ENCODE measurements at places on chromosomes 2 and 18.

GRCh38 chr2:165601928-165602521, 132.5 kb downstream of the CSRNP3 start:
- DNase-seq: peak; percentile 59

GRCh38 chr2:192194265-192194865, 368 bp downstream of the TMEFF2 start:
- peak; percentile 22 for DNase-seq

DNA sequence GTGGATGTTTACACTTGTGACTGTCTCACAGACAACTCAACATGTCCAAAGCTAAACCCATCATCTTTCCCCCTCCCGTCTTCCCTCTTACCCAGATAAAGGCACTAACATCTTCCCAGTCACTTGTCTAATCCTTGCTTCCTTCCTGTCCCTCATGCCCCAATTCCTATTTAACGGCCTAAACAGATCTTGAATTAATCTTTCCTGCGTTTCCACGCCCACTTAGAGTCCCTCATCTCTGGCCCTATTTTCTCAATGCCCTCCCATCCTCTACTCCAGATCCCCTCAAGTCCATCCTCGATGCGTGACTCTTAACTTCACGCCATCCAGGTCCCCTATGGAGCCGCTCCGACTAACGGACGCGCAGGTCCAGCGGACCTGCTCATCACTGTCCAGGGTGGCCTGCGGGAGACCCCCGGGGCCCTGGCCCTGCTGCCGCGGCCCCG, 682 bp upstream of the SCLY start:
- DNase-seq: no peak

- no peak for DNase-seq
Observed at GRCh38 chr2:71082402-71083252, 14.2 kb downstream of the NAGK start.

- no peak for DNase-seq
Observed at GRCh38 chr2:109635426-109636304, 21.5 kb downstream of the SOWAHC start.

- no peak for DNase-seq
Observed at GRCh38 chr18:3450799-3451182, 819 bp downstream of the TGIF1 start.

- no peak for DNase-seq
Observed at GRCh38 chr2:174870787-174871186, 106.5 kb upstream of the CHRNA1 start.

- peak; percentile 80 for DNase-seq
Observed at GRCh38 chr2:200302940-200303727, 3.4 kb upstream of the SPATS2L start.

GRCh38 chr2:232058931-232059330, 97.4 kb downstream of the DIS3L2 start:
- DNase-seq: no peak

DNA sequence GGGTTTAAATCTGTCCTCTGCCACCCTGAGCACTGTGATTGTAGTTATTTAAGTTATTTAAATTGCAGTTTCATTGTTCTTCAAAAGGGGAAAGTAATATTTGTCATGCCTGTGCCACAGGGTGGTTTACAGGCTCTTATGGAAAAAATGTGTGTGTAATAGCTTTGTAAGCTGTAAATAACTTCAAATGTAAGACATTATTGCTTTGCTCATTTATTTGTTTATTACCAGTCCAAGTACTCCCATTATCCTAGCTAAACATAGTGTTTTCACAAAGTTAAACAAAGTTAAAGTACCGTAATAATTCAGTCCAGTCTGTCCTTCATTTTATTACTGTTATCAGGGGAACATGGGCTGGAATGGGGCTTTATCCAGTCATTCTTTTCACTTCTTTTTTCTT, 43.4 kb upstream of the IGFBP2 start:
- no peak for DNase-seq

DNA sequence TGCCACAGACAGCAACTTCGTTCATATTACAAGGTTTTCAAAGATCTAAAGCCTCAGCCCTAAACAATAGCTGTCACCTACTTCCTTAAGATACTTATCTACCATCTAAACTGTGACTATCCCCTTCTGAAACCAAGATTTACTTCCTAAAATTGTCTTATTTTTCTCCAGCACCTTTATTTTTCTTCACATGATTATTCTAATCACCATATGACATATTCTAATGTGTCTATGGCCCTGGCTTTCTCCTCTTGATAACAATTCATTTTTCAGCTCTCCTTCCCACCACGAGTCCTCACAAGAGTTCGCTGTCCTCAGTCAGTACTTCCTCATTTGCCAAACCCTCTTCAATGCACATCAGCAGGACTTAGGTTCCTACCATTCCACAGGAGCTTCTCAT, 53.9 kb downstream of the RTTN start:
- no peak for DNase-seq

DNA sequence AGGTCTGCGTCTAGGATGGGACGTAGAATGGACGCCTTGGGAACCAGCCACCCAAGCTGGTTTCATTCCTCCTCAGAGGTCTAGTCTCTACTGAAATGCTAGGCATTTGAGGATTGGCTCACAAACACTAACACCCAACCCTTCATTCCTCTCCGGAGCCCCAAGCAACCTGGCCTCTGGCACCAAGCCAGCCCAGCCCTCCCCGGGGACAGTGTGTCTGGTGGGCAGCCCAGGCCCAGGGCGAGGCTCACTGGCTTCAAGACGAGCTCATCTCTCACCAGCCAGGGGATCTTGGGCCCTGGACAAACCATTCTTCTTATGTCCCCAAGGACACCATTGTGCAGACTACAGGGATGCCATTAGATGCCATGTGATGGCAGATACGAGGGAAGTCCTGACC, 182.5 kb downstream of the CTIF start:
- no peak for DNase-seq

DNA sequence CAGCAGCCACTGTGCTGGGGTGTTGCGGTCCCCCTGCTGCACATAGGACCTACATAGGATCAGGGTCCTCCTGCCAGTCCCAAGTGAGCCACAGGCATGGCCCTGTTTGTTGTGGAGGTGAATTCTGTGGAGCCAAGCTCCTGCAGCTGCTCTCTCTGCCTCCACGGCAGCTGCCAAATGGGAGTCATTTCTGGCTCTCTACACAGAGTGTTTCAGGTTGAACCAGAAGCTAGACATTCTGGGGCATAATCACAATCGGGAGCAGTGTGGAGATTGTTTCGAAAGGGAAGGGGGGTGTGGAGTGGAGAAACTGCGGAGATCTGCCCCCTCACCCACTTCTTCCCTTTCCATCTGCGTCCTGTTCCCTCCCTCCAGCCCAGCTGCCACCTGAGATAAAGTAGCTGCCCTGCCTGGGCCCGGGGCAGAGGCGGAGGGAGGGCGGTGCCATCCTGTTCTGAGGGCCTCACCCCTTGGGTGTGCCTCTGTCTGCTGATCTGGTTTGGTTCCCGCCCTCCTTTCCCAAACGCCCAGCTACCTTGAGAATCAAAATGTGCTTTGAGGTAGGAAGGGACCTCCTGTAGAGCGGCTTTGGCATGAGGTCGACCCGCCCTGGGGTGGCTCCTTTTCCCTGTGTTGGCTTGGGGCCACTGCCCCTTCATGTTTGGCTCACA, 139.4 kb downstream of the WDSUB1 start:
- no peak for DNase-seq

- no peak for DNase-seq
Observed at GRCh38 chr2:70944111-70944690, 8.5 kb downstream of the ATP6V1B1 start.

- peak; percentile 46 for DNase-seq
Observed at GRCh38 chr2:105443617-105444598, 45.1 kb upstream of the FHL2 start.

- DNase-seq: peak; percentile 65
Observed at GRCh38 chr18:3450012-3450798, at the start of gene TGIF1. TGIF1 (plus strand) TSS chr18:3450172; CDS start chr18:3450490, 318 bp downstream.

- DNase-seq: no peak
Observed at GRCh38 chr2:215324811-215325210, 13.0 kb downstream of the ATIC start.

All from astrocyte (in vitro differentiated cells and primary cell).